ENCODE measurements at places on chromosomes 3 and 15.

GRCh38 chr3:123884203-123884831, at the start of gene MYLK:
Gene MYLK (minus strand): TSS chr3:123884332. CDS start chr3:123793841, 90,491 bp downstream.
- peak; percentile 25 for DNase-seq

- DNase-seq = no peak
Observed at GRCh38 chr15:67307156-67307555, 52.6 kb downstream of the IQCH start.

- no peak for DNase-seq
Observed at GRCh38 chr15:61227950-61228936, 859 bp downstream of the RORA start.

DNA sequence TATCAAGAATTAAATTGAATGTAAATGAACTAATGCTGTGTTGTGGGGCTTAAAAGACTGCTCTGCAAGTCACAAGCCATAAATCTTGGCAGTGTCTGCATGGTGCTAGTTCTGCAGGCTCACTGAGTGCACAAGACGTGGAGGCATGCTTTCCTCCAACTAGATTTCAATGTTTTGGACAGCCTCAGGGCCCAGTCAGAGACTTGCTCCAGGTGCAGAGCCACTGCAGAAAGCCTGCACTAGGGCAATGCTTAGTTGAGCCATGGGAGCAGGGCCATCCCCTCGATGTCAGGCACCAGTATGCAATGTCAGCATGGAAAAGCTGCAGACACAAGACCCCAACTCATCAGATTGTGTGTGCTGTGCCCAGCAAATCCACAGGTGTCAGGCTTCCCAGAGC, 234.5 kb upstream of the CDIN1 start:
- no peak for DNase-seq

DNA sequence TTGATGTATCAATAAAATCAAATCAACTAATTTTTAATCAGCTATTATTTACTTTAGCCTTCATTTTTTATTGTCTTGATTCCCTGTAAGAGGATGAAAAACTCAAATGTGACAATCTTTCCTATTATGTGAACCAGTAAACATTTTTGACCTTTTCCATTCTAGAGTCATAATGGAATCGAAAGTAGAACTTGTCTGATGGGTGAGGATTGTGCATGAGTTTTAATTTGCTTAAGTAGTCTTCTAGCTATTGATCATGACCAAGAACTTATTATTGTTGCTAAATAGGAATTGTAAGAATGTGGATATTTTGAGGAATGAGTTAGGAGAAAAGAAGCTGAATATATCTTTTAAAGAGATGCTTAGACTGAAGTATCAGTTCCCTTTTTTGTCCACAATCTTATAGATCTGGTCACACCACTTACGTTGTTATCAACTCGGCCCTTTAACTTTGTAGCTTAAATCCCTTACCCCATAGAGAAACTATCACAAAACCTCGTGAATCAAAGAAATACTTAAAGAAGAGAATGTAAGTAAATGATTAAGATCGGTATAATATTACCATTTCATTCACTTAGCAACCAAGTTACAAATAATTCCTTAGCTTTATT, 147.3 kb downstream of the TP63 start:
- DNase-seq = no peak

GRCh38 chr3:128518587-128519490, 25.8 kb upstream of the GATA2 start:
- no peak for DNase-seq

DNA sequence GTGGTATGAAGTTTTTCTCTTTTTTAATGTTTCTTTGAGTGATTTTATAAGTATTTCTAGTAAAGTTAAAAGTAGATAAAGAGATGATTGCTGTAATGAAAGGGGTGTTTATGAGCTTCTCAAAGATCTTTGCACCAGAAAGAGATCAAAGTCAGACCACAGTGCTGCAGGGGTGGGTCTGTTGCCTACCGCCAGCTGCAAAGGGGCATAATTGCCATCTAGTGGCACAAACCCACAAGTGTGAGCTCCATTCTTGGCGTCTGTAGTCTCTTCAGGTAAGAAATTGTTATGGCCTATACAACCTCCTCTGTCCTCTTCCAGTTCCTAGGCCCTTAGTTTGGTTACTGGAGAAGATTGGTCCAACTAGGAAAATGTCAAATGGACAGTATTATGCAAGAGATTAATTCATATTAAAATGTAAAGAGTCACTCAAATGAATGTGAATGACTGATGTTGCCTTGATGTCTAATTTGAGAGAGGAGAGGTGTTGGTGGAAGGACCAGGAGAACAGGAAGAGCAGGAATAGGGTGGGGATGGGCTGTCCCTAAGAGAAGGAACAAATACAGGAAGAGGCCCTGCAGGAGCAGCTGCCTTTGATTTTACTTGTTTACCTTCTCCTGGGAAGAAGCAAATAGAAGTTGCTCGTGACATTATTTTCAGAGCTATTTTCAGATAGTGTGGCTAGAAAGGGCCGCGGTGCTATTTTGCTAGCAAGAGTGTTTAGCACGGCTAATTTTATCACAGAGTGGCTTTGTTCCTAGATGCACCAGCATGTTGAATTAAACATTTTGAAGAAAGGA, 53.0 kb upstream of the GSK3B start:
- no peak for DNase-seq

DNA sequence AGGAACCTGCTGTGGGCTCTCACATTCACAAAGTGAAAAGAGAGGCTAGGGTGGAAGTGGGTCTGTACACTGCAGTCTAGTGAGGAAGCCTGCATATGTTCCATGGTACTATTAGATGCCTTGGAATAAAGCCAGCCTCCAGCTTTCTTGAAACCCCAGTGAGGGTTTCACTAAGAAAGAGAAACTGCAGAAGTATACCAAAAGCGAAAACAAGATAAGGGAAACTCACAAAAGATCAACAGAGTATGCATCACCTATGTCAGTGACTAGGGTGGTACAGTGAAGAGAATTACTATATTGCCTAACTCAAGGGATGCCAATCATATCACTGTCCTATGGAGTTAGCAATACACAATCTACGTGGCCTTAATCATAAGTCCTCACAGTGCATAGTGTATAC, 212.5 kb upstream of the GADL1 start:
- no peak for DNase-seq

DNA sequence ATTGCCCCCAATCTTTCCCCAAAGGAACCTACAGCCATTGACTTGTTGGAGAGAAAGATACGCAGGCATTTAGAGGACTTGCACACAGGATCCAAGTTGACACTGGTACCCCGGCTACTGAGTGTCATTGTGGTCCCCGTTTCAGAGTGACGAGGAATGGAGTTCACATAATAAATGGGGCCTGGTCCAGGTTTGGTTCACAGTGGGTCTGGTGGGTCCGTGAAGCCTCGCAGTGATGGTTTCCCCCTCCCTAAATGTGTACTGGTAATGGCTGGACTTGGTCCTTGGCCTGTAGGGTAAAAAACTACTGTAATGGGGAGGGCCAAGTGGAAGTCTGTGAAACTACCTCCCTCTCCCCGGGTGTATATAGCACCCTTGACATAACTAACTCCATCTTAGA, 232.1 kb upstream of the LYSMD4 start:
- no peak for DNase-seq

GRCh38 chr3:72664184-72664975, 183.9 kb downstream of the SHQ1 start:
- no peak for DNase-seq

DNA sequence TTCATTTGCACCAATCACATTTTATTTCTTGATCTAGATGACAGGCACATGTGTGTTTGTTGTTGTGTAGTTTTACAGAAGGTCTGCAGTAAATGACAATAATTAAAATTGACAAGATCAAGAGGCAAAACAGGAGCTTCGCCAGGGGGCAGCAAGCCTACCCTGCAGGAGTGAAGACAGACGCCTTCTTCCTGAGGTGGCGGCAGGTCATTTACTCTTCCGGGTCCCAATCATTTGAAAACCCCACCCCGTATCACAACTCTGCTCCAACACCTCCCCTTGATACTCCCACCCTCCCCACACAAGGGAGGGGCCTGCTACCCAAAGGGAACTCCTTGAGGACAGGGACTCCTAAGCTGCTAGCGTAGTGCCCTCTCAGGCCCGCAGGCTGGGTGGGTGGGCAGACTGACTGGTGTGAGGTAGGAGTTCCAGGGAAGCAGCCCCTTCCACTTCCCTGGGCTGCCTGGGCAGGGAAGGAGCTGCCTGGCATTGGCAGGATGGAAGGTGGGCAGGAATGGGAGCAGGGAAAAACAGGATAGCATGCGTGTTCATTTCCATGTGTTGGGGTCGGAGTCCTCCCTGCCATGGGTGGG, 13.1 kb downstream of the CHDH start:
- DNase-seq = no peak

DNA sequence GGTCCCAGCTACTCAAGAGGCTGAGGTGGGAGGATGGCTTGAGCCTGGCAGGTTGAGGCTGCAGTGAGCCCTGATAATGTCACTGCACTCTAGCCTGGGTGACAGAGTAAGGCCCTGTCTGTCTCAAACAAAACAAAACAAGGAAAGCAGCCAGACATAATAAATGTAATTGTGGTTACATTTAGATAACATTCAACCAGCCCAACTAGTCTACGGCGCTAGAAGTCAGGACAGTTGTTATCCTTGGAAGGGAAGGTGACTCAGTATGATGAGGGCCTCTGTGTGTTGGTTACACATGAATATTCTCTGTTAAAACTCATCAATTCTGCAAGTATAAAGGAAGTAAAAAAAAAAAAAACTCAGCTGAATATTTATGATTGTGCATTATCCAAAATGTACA, 27.0 kb upstream of the CSPG5 start:
- no peak for DNase-seq

GRCh38 chr15:37695719-37696118, 238.7 kb upstream of the TMCO5A start:
- no peak for DNase-seq

GRCh38 chr15:40536501-40536900, 28.3 kb downstream of the CCDC32 start:
- no peak for DNase-seq

GRCh38 chr15:58433597-58434333, 2.0 kb downstream of the LIPC start:
- no peak for DNase-seq

GRCh38 chr3:8338424-8338823, 163.2 kb upstream of the LMCD1 start:
- no peak for DNase-seq

GRCh38 chr3:180265551-180265950, 228.8 kb upstream of the PEX5L start:
- DNase-seq = no peak

GRCh38 chr3:53705024-53705745, 141.0 kb downstream of the CHDH start:
- DNase-seq = no peak

DNA sequence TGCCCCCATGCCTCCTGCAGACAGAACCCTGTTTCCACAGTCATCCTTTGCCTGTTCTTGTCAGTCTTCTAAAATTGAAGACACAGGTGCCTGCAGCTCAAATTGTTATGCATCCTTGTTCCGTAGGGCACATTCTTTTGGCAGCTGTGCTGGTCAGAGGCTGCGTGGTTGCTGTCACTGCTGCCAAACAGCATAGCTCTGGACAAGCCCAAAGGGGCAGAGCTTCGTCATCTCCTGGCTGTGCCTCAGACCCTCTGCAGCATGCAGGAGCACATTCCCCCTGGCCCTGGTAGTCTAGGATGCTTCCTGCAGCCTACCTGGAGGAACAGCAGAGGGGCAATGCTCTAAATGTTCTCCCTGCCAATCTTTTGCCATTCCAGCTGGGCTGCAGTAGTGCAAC, 2.1 kb upstream of the FBXL22 start:
- no peak for DNase-seq

GRCh38 chr3:46863261-46863782, at the start of gene MYL3:
Gene MYL3 (minus strand): TSS chr3:46863444. CDS start chr3:46863390, 54 bp downstream.
- DNase-seq = no peak

DNA sequence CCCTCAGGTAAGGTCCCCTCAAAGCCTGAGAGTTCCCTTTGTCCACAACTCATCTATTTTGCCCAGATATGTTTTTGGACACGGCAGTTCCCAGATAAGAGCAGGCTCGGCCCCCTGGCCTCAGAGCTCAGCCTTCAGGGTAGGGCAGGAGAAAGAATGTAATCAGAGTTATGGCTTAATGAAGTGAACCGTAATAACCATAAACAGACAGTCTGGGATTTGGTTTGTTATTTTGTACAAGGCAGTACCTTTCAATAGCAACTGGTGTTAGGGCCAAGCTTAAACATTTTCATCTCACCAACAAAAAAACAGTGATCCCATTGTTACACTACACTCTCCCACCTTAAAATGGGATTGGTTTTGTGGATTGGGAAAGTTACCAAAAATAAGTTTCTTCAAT, 12.2 kb upstream of the ALDH1A3 start:
- DNase-seq = no peak

GRCh38 chr3:37223141-37223558, 48.8 kb upstream of the LRRFIP2 start:
- DNase-seq = no peak

- DNase-seq = no peak
Observed at GRCh38 chr15:28051955-28052633, 47.0 kb downstream of the OCA2 start.

GRCh38 chr15:95025924-95026728, 794.8 kb downstream of the MCTP2 start:
- peak; percentile 5 for DNase-seq

DNA sequence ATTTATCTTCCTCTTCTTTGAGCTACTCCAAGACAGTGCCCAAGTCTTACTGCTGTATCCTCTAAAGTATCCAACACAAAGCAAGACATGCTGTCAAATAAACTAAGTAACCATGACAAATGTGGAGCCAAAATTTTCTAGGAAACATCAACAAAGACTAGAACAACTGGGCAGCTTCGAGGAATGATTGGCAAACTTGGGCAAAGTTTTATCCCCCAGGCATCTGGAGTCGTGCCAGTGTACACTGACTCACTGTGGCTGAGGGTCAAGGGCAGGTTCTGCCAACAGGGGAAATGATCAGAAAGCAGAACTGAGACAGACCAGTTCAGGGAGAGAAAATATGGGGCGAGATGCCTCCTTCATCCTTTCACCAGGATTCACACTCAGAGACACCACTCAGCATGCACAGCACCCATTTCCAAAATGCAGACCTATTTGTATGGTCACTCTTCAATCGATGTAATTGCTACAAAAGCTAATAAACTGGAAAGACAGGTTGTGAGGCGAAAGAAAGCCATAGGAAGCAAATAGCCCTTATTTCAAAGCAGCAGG, 65.8 kb downstream of the MB21D2 start:
- no peak for DNase-seq

- DNase-seq = no peak
Observed at GRCh38 chr3:11716573-11717290, 73.0 kb upstream of the VGLL4 start.

DNA sequence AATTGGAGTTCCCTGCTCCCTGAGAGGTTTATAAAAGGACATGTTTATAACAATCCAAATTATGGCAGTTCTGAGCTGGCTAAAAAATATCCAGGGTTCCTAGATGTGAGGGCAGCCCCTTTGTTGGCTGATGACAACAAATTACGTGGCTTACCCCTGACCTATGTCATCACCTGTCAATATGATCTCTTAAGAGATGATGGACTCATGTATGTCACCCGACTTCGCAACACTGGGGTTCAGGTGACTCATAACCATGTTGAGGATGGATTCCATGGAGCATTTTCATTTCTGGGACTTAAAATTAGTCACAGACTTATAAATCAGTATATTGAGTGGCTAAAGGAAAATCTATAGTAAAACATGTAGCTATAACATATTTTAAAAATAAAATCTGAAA, 13.9 kb downstream of the AADAC start:
- DNase-seq = no peak

Measured in stimulated activated CD4-positive, alpha-beta T cell treated with anti-CD3 and anti-CD28 coated beads, Interleukin-2, amount 100 ng/mL, for 48 hours (primary cell).